CD4-positive, alpha-beta T cell treated with Interleukin-4 for 4 hours (primary cell): ENCODE measurements at places on chromosomes 1 and 21.
A peak's percentile ranks its signal among the peaks of the same experiment; 100 is the strongest.

GRCh38 chr1:180722586-180722985, 90.8 kb downstream of the XPR1 start:
- DNase-seq: no peak

DNA sequence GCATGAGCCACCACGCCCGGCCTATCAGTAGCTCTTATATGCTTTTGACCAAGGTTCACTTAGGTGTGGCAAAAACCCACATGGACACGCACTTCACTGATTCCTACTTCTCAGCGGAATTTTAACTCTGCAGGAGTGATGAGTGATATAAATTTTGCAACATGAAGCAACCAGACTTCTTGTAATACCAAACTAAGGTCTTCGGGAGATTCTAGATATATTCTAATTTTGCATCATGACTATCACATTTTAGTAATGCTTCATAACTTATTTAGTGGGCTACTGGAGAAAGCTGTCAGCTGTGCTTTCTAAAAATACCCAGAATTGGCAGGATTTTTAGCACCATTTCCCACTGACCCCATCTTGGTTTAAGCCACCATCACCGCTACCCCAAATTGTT, 27.8 kb downstream of the RHCE start:
- DNase-seq: no peak

DNA sequence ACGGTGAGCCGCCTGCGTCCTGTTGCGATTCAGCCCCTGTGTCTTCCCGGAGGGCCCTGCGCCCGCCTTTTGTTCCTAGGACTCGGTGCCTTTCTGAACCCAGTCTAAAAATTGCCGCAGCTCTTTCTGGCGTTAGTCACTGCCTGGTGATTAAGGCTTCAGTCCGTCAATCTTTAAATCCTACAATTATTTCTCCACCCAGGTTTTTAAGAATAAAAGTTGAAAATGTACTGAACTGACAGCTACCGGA, 16.2 kb upstream of the PDXK start:
- DNase-seq: no peak

GRCh38 chr21:42474043-42474831, 21.8 kb downstream of the RSPH1 start:
- no peak for DNase-seq

DNA sequence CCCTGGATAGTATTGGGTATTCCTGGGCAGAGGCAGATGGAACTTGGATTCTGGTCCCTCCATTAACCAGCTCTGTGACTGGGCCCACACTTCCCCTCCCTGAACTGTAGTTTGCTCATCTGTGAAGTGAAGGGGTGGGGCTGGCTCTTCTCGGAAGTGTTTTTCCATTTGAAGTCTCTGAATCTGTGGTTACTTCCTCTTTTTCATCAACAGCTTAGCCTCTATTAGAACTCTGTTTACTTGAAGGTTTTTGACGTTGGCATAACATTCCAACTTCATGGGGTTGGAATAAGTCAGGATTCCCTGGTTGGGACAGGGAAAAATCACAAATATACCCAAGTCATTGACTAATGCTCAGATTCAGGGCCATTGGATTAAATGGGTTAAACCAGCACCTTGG, 3.6 kb downstream of the KIAA0040 start:
- peak; percentile 71 for DNase-seq

DNA sequence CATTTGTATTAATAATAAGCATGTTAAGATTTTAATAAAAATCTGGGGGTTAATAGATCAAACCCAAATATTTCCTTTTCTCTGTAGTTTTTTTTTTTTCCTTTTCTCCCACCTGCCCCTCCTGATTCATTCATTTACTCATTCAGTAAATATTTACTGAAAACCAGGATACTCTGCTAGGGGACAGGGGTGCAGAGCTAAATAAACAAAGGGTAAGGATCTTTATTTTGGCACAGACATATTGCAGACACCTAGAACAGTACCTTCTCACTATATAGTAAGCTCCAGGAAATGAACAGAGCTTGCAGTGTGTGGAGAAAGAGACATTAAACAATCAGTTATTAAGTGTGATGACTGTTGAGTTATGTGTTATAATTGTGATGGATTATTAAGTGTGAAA, 60.9 kb downstream of the AK5 start:
- no peak for DNase-seq

DNA sequence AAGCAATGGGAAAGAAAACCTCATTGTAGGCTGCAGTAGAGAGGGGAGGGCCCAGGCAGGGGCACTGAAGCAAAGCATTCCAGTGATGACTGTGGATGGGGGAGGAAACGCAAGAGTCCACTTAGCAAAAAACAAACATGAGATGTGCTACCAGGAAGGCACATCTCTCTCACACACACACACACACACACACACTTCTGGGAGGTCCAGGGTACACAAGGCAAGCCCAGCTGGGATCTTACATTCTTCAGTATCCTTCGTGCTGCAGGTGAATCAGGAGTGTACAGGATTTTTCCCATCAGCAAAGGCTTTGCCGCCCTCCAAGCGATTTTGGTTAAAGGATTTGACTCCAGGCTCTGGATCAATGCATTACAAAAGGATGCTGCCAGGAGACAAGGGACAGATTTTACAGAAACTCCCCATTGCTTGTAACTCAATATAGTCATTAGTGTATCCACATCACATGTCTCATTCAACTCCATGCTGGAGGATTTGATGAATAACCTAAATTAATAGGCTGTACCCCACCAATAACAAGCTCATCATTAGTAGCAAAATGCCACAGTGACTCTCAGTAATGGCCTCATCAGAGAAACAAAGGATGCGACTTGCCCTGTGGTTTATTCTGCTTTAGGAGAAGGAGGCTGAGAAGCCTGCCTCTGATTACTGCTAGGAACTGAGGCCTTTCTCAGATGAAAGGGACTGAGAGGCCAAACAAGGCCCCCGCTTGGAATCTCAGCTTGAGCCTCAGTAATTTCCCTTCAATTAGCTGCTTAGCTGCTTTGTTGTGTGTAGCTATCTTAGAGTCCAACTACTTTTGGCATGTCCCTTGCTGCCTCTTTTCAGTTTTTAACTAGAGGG, 41.6 kb downstream of the ABCA4 start:
- DNase-seq: no peak
